MV-4-11 (cell line): ENCODE measurements at places on chromosomes 12 and 14.

DNA sequence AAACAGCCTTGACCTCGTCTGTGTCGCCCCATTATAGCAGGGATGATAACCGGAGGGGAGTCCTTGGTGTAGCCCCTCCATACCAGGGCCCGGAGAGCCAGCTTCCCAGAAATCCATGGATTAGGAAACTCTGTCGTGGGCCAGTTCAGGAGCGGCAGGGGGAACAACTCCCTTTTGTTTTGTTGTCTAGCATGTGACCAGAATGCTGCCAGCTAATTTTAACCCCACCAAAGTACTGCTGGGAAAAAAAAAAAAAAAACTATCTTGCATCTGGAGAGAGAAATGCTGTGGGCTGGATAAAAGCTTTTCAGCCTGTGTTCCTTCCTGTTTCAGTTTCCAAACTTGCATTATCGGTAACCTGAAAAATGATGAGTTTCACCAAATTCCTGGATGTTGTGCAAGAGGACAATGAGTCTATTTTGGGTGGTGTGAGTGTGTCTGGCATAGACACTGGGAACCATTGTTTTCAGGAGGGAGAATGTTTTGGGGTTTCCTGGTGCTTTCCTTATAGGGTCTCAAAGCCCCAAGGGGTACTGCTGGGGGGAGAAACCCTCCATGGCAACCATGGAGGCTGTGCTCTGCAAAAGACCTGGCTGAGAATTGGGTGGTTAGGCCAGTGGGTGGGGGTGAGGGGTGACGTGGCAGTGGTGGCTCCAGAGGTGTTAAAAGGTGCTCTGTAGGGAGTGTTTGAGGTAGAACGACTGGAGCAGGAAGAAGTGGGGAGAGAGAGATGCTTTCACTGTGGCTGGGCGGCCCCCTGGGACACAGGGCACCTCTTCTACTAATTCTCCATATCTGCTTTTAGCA, 14.9 kb upstream of the IRF2BPL start:
- peak; percentile 99 for DNase-seq

- peak; percentile 64 for DNase-seq
These were observed 187.4 kb upstream of the ABCD2 start for GRCh38 chr12:39807043-39807442.

- peak; percentile 49 for DNase-seq
These were observed 20.8 kb upstream of the AMN start for GRCh38 chr14:102901633-102902032.

DNA sequence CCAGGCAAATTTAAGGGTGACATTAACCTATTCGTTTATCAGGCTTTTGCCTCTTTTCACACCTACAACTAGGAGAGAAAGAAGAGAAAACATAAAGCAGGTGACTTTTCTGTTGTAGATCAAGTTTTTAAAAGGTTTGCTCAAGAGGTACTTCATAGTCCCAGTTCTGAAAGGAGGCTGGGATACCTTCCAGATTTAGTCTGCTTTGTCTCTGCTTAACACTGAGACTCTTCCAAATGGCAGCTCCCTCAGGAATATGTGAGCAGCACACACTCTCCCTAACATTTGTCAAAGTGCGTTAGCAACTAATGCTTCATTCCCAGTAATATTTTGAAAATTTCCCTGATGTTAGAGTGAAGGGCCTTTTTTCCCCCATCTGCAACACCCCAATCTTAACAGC, 133.7 kb upstream of the RASSF8 start:
- no peak for DNase-seq

GRCh38 chr14:75531660-75532317, 9.5 kb downstream of the BATF start:
- DNase-seq, result no peak
